Right cardiac atrium (tissue), 5 donors: ENCODE measurements at places on chromosomes 3 and 15.
A peak's percentile ranks its signal among the peaks of the same experiment; 100 is the strongest.

- DNase-seq: no peak
Measured at GRCh38 chr3:14359348-14359747, 43.1 kb upstream of the SLC6A6 start.

- no peak for DNase-seq
Measured at GRCh38 chr15:93146601-93147000, 57.6 kb upstream of the RGMA start.

DNA sequence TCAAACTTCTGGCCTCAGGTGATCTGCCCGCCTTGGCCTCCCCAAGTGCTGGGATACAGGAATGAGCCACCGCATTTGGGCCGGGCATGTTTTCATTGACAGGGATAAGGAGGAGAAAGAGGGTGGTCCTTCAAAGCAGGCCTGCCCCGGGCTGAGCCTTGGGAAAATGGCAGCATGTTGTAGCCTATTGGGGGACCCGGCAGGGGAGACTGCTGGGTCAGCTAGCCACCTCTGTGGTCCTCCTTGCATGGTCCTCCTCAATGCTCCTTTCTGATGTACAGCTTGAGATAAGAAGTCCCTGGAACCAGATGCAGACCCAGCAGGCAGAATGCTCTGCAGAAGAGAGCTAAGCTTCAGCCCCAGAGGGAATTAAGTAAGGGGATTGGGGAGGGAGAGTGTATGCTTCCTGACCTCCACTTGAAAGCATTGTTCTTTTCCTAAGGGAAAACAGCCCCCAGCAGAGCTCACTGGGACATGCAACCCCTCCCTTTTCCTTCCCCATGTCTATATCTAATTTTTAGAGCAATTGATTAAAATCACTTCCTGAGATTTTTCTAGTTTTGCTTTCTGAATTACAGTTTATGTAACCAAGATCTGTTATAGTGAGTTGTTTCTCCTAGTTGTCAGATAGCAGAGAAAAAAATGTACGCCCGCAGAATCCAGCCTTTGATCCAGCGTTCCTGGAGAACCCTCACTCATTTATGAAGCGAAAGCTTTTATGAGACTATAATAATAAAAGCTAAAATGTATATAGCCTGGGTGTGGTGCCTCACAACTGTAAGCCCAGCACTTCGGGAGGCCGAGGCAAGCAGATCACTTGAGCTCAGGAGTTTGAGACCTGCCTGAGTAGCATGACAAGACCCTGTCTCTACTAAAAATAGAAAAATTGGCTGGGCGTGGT, 48.7 kb upstream of the VILL start:
- no peak for DNase-seq

- no peak for DNase-seq
Measured at GRCh38 chr15:70669006-70669602, 94.3 kb downstream of the UACA start.

- no peak for DNase-seq
Measured at GRCh38 chr15:68555679-68556037, 23.1 kb upstream of the CORO2B start.

GRCh38 chr3:43074482-43074881, 31.4 kb downstream of the POMGNT2 start:
- no peak for DNase-seq

GRCh38 chr3:64691051-64691450, 3.3 kb upstream of the ADAMTS9 start:
- peak; percentile 39 for DNase-seq

DNA sequence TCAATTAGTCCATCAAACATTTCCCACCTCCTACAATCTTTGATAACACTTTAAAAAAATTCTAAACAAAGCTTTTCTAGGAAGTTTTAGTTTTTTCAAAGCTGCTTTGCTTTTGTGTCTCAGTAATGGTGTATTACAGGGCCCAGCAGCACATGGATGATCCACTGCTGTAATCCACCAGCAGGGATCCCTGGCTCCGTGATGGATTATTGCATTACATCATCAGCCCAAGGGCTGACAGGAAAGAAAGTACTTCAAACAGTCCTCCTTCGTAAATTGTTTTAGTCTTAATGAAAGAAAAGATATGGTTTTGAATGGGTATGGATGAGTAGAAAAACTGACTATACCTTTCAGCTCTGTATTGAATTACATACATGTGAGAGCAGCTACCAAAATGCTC, 688.9 kb upstream of the NAALADL2 start:
- DNase-seq: no peak

DNA sequence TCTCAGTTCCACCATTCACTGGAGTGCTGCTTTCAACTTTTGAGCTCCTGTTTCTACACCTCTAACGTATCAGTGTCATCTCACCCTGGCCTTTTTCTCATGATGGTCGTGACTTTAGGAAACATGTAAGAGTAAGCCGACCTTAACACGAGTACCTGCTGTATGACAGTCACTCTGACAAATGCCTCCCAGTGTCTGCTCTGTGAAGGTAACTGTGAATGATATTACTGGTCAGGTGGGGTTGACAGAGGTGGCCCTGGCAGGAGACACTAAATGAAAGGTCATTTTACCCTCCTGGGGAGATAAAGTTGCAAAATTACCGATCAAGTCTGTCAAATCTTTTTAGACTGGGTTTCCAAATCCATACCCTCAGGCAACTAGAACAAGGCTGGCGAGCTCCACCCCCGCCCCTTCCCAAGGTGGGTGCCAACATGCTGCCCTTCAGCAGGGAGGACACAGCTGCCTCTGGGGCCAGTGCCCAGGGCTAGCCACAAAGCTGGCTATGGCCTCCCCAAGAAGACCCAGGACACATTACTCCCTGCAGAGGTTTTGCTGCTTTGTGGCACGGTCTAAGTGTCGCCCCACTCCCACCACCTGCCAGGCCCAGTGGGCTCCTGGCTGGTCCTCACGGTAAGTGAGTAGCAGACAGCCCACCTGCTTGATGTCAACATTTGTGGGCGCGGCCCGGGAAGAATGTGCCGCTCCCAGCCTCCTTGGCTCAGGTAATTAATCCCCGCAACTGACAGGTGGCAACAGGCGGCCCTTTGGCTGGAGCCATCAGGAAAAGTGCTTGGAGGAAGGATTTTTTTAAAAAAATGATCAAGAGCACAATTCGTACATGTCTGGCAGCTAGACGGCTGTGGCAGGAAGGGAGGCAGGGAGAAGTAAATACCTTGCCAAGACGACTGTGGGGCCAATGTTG, 211.8 kb downstream of the TP63 start:
- DNase-seq: peak; percentile 41

- no peak for DNase-seq
Measured at GRCh38 chr15:38144921-38145320, 107.7 kb upstream of the SPRED1 start.

DNA sequence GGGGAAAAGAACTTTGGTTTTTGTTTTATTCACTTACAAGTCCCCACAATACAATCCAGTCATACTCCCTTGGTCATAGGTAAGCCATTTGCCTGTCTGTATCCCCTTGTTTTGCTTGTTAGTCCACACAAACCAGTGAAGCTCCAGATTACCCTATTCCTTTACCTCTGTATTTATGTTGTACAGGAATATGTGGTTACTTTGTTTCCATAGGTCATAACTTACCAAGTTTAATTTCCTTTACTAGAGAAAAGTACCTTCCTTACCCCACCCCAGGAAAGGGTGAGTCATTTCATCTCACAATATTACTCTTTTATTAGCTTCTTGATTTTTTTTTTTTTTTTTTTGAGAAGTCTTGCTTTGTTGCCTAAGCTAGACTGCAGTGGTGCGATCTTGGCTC, 113.4 kb upstream of the LRRFIP2 start:
- DNase-seq: no peak

DNA sequence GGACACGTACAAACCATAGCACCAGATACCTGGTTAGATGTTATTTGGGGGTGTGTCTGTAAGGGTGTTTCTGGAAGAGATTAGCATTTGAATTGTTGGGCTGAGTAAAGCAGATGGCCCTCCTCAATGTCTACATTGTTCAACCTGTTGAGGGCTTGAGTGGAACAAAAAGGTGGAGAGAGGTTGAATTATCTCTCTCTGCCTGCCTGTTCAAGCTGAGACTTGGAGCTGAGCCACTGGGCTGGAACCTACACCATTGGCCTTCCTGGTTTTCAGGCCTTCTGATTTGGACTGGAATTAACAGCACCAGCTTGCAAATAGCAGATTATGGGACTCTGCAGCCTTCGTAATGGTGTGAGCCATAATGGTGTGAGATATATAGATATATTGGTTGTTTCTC, 71.3 kb upstream of the CORO2B start:
- no peak for DNase-seq

DNA sequence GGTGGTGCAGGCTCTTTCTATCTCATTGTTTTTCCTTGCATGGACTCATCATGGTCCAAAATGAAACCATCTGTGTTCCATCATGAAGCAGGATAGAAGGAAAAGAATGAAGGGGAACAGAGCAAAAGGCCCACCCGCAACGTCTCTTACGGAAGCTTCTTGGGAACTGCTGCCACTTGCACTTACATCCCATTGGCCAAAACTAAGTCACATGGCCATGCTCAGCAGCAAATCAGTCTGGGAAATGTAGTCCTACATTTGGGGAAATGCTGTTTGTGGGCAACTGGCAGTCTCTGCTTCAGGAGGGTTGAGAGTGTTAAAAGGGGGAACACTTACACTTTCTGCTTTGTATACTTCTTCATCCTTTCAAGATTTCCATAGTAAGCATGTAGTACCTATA, 191.6 kb downstream of the SV2B start:
- no peak for DNase-seq

DNA sequence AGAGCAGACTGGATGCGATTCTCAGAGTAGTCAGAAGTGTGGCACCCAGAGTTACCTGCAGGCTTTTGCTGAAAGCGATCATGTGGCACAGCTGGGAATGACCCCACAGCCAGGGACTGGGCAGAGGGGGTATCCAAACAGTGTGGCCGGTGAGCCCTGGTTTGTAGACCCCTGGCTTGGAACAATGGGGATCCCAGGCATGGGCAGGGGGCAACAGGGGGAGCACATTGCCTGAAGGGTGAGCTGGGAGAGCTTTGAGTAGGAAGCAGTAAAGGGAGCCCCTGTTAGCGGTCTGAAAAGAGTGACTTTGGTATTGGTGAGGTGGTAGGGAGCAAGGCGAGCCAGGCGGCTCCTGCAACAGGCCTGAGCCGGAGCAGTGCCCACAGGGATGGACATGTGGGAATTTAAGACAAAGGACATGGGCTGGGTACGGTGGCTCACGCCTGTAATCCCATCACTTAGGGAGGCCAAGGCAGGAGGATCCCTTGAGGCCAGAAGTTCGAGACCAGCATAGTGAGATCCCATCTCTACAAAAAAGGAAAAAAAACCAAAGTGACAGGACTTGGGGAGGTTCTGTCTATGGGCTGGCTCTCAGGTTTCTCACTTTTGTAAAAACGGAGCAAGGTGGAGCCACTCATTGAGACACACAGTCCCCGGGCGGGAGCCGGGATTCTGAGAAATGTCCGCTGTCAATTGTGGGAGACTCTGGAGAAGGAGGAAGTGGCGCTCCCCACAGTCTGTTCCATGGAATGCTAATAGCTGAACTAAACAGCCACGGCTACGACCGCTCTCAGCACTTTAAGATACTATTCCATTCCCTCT, 223.8 kb upstream of the LYSMD4 start:
- DNase-seq: no peak

GRCh38 chr3:72728329-72728889, 119.8 kb downstream of the SHQ1 start:
- DNase-seq: no peak

GRCh38 chr3:87004883-87005282, 13.9 kb upstream of the VGLL3 start:
- no peak for DNase-seq

DNA sequence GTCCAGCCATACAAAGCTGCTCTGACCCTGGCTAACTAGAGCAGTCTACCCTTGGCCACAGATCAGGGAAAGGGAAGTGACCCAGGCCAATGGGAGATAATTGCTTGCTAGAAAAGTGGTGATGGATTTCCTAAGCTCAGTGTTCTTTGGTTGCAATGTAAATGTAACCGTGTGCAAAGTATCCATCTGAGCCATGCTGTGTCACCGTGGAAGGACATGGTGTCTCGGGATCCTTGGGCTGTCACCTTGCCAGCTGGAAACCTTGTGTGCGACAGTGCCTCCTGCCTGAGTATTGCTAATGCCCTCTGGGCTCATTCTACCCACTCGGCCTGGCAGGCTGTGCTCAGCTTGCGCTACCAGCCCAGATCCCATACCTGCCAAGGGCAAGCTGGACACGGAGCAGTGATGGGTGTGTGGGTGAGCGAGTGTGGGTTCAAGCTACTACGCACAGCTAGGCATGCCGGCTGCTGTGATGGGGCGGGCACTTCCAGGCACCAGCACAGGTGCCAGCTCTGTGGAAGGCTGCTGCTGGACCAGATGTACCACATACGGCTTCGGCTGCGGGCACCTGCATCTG, 10.7 kb upstream of the SIAH2 start:
- DNase-seq: no peak

DNA sequence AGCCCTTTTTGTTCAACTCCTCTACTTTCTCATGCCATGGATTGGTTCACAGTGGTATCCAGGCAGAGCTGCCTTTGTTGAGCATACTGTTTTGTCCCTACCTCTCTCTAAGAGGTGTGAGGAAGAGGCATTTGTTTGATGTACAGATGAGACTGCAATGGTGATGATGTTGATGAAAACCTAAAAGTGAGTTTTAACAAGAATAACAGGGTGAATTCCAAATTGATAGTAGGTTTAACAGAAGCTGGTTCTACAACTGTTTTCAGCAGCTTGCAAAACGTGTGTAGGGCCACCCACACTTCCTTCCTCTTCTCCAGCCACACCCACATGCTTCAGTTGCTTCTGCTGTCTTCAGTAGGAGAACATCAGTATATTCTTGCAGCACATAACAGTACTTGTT, 10.2 kb downstream of the SNRK start:
- peak; percentile 67 for DNase-seq

DNA sequence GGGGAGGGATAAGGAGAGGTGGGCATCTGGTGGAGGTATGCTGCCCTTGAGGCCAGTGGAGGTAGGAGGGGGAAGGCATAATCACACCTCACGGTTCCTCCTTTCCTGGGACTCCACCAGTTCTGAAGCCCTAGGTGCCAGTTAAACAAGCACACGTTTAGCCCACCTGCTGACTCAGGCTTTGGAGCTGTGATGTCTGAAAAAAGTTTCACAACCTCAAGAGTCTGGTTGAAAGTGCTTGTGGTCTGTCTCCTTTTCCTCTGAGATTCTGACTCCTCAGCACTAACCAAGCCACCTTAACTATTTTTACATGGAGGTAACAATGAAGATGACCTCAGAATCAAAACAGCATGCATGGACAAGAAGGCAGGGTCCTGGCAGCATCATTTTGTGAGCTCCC, 23.0 kb downstream of the HPS3 start:
- DNase-seq: no peak

DNA sequence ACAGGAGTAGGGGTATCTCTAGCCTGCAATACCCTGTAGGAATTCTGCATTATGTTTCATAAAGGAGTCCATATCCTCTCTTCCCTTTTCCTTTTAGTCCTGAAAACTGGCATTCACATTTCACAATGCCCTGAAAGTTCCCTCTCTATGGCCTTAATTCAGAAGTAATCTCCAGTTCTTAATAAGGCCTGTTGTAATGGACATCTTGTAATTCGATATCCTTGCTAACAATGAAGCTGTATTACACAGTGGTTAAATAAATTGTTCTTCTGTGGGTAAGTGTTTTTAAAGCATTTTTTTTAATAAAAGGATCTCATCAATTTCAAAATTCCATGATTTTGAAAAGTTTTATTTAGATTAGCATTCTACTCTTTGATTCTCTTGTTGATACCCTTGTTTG, 34.3 kb upstream of the NEO1 start:
- no peak for DNase-seq
